ENCODE measurements at places on chromosomes 1 and 21.

- DNase-seq = no peak
Measured at GRCh38 chr1:1303736-1304135, 4.0 kb downstream of the ACAP3 start.

DNA sequence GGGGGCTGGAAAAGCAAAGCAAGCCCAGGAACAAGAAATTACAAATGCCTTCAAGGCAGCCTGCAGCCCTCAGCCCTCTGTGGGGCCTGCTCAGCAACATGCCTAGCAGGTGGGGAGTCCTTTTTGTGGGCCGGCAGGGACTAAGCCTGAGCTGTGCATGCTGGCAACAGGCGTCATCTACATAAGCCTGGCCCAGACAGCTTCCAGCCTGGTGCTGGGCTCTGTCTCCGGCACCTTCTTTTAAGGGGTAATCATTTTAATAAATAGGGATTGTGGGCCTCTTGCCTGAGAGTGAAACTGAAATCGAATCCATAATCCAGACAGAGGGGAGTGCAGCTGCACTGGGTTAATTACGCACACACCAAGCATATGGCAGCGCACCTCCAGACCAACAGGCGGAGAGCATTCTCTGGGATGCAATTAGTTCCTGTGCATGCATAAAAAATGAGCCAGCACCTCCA is 96.6 kb downstream of the DDX20 start:
- no peak for DNase-seq

DNA sequence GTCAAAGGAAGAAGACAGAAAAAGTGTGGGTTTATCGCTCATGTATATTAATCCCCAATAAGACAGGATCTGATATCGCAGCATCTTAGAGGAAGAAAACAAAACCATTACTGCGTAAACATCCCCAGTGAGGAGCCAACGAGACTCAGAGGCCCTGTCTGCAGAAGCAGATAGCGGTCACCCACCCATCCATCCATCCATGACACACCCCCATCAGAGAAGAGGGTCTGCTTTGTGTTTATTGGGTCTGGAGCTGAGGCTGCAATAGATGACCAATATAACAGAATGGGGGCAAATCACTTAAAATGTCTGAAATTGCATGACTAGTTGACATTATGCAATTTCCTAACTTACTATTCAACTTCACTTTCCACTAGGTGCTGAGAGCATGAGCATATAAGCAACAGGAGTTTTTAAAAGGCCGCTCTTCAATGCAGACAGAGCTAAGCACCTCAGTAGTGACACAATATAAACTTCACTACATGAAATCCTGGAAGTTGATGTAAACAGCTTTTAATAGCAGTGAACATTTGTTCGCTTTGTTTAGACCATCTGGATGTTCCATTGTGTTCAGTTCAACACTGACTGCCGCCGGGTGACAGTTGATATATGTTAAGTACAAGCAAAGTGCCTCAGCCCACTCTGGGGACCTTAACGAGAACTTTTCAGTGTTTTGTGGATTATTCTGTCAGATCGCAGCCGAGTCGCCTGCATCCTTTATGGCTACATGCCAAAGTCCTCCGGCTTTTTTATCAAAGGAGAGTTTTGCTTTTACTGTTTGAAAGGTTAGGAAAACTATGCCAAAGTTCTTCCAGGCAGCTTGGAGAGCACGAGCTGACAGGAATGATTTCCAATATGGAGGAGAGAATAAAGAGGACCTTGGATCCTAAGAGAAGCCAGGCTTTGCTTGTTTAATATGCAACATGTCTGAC is 167.5 kb downstream of the ZNF281 start:
- DNase-seq = no peak

DNA sequence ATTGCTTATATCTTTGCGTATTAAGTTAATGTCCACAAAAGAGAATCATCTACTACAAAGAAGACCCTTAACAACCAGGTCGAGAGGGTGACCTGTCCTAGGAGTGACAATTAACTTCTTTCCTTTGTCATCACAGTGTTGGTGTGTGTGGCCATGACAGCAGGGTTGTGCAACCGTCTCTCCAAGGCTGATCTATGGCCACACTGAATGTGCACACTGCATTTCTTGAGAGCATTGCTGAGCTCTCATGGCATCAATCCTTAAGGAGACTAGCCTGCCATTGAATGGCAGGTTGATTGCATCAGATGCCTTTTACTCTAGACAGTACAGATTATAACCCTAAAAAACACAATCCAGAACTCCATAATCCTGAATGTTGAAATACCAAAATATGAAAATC is 86.5 kb upstream of the OLFM3 start:
- DNase-seq = no peak

DNA sequence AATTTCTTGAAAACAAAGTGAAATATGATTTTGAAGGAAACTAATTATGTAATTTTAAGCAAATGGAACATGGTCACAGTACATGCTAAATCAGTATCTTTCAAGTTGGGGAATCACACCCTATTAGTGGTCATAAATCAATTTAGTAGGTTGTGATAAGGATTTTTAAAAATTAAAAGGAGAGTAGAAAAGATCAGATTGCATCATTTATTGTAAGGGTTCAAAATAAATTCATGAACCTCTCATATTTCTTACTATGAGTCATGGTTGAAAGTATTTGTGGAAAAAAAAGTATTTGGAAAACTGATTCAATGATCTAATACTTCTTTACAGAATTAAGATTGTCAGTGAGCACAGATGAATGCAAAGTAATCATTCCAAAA is 14.6 kb downstream of the ADSS2 start:
- DNase-seq = no peak

DNA sequence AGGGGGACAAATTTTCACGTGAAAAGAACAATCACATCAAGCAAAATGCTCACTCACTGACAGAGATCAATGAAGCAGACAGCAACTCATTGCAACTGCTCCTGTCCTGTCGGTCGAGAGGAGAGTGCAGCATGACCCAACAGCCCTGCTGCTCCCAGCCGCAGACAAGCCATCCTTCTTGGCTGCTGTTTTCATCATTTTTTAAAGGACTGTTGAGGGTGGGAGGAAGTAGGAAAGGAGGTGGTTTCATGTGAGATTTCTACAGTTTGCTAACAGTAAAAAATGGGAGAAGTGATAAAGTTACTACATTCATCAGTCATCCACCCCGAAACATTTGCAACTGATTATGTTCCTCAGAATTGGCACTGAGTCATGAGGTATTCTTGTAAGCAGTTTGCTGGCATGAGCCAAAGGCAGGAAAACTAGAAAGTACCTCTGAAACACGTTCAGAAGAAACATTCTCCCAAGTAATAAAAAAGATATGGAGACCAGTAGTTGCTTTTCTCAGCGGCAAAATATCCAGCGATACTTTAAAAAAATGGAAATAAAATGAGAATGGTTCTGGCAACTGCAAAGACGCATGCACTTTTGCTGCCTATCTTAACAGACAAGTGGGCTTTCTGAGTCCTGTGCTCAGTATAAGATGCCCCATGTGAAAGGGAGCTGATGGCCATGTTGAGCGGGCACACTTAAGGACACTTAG is 72.0 kb upstream of the CLDN14 start:
- no peak for DNase-seq

DNA sequence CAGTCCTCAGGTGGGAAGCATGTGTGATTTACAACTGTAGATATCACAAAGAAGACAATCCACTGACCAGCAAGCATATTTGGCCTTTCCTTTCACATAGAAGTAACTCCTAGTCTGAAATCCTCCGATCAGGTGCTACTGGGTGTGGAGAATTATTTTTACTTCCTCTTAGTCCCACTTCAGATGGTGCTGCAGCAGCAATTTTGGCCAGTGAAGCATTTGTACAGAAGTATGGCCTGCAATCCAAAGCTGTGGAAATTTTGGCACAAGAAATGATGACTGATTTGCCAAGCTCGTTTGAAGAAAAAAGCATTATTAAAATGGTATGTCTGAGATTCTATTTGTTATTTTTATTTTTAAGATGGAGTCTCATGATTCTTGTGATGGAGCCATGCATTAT is 51.0 kb downstream of the SCP2 start:
- DNase-seq = no peak

- DNase-seq = no peak
Measured at GRCh38 chr1:160024195-160024905, 7.4 kb downstream of the PIGM start.

GRCh38 chr1:47894410-47895278 is 102.5 kb downstream of the TRABD2B start:
- no peak for DNase-seq

GRCh38 chr1:14443164-14443787 is 155.2 kb upstream of the KAZN start:
- DNase-seq = no peak

DNA sequence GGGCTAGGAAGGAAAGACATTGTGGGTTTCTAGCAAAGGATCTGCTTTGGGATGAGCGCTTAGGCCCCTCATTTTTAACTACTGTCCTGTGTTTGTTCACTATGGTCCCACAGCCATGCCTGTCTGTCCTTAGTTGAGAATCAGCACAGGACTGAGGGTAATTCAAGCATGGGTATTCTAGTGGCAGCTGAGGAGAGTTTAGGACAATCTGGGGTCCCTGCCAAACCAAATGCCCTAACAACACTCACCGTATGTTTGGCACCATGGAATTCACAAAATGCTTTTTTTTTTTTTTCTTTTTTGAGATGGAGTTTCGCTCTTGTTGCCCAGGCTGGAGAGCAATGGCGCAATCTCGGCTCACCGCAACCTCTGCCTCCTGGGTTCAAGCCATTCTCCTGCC is 10.4 kb downstream of the ARHGEF11 start:
- DNase-seq = no peak

DNA sequence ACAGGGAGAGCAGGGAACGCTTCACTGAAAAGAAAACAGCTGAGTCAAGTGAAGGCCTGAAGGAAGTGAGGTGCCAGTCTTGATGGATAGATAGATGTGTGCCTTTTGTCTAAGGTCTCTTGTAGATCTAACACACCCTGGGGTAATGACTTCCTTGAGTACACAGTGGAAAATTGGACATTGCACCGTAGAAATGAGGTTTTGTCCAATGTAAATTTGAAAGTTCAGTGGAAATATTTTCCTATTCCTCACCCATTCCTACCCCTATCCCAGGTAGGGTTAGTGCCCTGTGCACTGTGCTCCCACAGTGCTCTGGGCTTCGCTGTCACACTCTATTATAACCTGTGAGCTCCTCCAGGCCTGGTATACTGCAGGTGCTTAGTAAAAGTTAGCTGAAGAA is 24.3 kb downstream of the ZMYND12 start:
- no peak for DNase-seq

GRCh38 chr1:12475947-12476346 is 142.1 kb downstream of the DHRS3 start:
- no peak for DNase-seq

GRCh38 chr1:180786624-180787023 is 126.1 kb upstream of the KIAA1614 start:
- DNase-seq = no peak

GRCh38 chr1:39478126-39478915 is 13.1 kb upstream of the BMP8A start:
- DNase-seq = no peak

DNA sequence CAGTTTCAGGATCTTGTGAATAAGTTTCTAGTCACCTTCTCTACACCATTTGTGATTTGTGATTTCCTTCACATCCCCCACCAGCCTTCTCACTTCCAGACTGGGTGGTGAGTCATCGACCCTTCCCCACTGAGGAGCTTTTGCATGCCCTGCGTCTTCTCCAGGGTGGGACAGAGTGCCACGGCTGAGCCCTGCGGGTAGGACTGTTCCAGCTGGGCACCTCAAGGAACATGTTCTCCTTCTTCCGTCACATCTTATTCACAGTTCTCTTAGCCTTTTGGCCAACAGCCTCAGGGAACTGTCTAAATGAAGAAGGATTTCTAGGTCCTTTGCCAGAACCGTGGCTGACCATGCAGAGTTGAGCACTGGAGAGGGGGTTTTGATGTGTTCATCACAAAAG is 116.5 kb downstream of the TMEM53 start:
- DNase-seq = no peak

DNA sequence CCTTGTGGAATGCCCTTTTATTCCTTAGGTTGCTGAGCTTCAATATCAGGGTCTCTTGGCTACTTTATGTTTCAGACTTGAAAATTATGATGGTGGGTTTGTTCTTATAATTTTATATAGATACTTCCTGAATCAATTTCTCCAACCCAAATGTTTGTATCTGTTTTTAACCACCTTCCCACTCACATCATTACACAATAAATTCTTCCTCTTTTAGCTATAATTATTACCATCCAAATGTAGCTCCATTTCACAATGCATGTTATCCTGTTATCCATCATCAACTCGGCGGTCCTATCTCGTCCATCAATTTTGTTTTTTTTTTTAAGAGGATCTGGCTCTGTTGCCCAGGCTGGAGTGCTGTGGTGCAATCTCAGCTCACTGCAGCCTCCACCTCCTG is 357.6 kb upstream of the ZP4 start:
- DNase-seq = no peak

DNA sequence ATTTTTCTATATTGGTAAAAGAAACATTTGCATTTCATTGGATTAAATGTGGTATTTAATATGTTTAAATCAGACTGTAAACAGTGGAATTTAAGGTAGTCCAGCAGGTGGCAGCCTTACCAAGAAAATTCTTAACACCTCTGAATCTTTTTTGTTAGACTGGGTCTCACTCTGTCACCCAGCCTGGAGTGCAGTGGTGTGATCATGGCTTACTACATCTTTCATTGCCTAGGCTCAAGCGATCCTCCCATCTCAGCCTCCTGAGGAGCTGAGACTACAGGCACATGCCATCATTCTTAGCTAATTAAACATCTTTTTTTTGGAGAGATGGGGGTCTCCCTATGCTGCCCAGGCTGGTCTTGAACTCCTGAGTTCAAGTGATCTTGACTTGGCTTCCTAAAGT is 98.8 kb downstream of the RABGAP1L start:
- DNase-seq = peak; percentile 29

- no peak for DNase-seq
Measured at GRCh38 chr1:176141449-176141848, 65.6 kb downstream of the COP1 start.

- DNase-seq = no peak
Measured at GRCh38 chr1:94823116-94823515, 3.0 kb downstream of the SLC44A3 start.

- no peak for DNase-seq
Measured at GRCh38 chr1:182671750-182672486, 12.5 kb downstream of the RGS8 start.

- DNase-seq = no peak
Measured at GRCh38 chr1:48215889-48216288, 6.6 kb upstream of the SLC5A9 start.

GRCh38 chr21:26405071-26405470 is 168.0 kb downstream of the CYYR1 start:
- no peak for DNase-seq
